Fibroblast of mammary gland (primary cell): ENCODE measurements at places on chromosomes 12 and 14.

DNA sequence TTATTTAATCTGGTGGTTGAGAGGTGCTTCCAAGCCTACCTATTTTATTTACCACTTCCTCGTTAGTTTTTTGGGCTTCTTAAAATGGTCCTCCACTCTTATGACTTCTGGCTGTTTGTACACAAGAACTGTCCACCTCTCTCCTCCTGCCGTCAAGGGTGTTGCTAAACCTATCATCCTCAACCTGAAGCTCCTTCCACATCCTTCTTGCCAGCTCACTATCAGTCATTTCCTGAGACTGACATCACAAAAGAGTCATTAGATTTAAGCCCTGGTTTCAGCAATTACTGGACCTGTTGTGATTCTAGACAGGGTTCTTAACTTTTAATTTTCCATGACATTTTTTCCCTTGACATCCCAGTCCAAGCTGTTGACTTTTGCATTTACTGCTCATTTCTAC, 91.9 kb downstream of the BICD1 start:
- DNase-seq: peak; percentile 73

GRCh38 chr14:105857220-105857825, 330.9 kb downstream of the TMEM121 start:
- no peak for DNase-seq

GRCh38 chr14:33776871-33777270, 174.0 kb downstream of the EGLN3 start:
- no peak for DNase-seq

DNA sequence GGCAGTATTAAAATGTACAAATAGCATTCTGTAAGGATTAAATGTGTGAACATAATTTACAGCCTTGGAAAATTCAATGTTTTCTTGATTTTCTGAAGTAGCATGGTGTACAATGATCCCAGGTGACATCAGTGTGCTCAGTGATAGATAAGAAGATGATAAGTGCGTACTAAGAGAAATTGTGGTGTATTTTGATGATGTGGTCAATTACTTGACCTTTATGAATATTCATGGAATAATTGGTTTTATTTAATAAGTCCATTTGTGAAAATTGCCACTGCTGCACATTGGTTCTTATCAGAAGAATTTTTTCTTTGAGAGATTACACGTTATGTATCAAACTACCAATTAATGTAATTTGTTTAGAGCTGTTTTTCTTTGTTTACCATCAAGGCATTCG, 128.8 kb downstream of the FOXG1 start:
- DNase-seq: no peak

DNA sequence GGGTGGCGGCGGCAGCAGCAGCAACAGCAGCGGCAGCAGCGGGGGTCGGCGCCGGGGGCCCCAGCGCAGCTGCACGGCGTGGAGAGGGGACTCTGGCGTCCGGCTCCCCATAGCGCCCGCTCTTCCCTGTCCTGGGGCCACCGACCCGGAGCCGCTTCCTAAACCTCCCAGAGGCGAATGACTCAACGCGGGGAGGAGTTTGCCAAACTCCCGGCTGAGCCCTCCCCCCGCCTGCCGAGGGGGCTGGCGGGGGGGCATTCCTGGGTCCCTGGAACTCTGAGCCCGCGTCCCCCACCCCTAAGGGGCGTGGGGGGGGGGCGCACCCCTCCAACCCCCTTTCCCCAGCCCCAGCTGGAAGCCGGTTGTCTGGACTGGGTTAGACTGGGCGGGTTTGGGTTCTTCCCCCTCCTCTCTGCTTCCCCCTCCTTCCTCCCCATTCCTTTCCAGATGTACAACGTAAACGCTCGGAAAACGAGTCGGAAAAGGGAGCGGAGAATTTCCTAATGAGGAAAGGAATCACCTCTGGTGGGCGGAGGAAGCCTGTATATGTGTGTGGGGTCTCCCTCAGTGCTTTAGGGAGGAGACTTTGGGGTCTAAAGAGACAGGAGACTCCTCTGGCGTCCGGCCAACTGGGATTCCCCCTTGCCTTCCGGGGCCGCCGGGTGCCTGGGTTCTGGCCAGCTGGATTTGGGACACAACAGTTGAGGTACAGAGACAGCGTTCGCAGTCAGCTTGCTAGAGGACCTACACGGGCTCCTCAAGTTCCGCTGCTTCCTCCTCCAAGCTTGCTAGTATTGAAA, at the start of gene ITGA5:
ITGA5 (minus strand) TSS at position 179 of the 800 bp plus-strand sequence; CDS start at position 111, 68 bp downstream.
- peak; percentile 77 for DNase-seq

DNA sequence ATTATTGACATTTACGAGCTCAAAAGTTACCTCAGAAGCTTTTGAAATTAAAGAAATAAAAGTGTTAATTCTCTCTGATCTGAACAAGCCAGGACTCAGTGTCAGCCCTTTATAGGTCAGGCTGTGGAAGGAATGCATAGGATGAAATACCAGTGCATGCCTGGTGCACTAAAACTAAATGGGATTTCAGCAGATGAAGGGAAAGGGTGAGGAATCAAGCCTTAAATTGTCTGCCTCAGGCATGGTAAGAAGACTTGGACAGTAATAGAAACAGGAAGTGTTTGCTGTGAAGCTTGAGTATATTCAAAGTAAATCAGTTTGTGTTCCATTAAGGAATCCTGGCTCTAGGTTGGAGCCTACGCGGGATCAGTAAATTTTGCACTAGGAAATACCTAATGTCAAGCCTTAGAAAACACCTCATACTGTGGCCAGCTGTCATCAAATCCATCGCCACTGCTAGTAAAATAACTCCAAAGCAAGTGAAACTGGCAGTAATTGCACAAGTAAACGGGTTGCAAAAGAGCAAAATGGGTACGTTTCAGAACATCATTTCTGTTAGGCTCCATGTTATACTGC, 76.3 kb downstream of the PDE3A start:
- DNase-seq: no peak

DNA sequence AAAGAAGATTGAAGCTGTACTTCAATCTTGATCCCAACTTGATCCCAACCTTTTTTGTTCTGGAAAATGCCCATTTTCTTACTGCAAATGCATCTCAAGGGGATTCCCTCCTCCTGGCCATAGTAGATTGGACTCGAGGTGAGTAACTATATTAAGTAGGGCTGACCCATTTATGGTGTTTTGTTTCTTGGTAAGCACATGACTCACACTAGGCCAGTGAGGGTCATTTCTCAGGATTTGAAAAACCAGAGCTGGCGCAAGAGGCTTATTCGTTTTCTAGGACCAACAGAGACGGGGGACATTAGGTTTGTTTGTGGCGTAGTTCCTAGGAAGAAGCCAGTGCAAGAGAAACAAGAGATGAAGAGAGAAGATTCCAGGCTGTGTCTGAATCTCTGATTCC, 51.4 kb downstream of the MRPL42 start:
- DNase-seq: peak; percentile 81

DNA sequence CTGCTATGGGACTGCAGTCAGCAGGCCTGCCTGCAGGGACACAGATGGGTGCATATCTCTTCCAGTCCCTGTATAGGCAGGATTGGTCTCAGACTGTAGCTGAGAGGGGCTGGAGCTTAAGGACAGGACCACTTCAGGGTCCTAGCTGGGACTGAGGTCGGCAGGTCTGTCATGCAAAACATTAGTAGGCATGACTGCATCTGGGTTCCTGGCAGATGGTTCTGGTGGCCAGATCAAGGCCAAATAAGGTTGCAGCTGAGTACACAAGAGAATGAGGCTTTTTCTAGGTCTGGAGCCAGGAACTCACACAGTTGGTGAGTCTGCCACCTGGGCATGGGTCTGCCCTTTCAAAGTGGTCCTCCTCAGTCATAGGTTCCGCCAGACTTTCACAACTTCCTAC, 155.8 kb downstream of the TPH2 start:
- DNase-seq: no peak

- DNase-seq: no peak
Measured at GRCh38 chr12:116878567-116879508, 2.4 kb downstream of the HRK start.

DNA sequence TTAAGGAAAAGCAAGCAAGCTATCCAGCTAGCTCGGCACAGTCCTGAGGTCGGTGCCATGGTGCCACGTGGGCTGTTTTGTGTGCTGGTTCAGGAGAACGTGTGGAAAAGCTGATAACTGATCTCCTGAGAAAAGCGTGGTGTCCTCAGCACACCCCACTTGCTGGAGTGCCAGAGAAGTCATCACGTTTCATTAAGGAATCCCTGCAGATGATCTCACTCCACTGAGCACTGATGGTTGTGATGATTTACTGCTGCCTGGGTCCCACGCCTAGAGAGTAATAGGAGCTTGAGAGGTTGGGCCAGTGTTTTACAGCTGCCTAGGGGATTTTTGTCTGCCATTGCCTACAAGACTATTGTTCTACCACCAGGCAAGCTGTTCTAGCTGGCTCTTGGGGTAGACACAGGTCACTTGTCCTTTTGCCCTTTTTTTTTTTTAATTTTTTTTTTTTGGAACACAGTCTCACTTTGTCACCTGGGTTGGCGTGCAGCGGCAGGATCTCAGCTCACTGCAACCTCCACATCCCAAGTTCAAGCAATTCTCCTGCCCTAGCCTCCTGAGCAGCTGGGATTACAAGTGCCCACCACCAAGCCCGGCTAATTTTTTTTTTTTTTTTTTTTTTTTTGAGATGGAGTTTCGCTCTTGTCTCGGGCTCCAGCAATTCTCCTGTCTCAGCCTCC, 42.3 kb upstream of the EVL start:
- peak; percentile 96 for DNase-seq

- peak; percentile 54 for DNase-seq
Measured at GRCh38 chr12:29176941-29177340, 27.9 kb downstream of the FAR2 start.

DNA sequence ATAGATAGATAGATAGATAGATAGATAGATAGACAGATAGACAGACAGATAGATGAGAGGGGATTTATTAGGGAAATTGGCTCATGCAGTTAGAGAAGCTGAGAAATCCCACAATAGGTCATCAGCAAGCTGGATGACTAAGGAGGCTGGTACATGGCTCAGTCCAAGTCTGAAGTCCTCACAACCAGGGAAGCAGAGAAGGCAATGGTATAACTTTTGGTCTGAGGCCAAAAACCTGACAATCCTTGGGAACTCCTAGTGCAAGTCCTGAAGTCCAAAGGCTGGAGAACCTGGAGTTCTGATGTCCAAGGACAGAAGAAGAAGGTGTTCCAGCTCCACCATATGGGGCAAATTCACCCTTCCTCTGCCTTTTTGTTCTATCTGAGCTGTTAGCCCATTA, 517.6 kb upstream of the ATP2B1 start:
- DNase-seq: no peak

DNA sequence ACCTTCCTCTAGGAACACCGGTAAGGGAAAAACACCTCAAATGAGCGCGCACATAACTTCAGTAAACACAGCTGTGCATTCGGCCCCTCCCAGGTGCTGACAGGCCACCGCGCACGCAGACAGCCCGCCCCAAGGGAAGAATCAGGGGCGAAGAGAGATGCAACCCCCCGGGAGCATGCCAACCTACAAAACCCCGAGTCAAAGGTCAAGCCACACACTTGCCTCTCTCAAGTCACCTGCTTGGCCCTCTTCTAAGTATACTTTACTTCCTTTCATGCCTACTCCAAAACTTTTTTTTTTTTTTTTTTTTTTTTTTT, 2.3 kb upstream of the CYP46A1 start:
- no peak for DNase-seq

GRCh38 chr14:91925001-91925726, 22.3 kb downstream of the FBLN5 start:
- DNase-seq: peak; percentile 54

DNA sequence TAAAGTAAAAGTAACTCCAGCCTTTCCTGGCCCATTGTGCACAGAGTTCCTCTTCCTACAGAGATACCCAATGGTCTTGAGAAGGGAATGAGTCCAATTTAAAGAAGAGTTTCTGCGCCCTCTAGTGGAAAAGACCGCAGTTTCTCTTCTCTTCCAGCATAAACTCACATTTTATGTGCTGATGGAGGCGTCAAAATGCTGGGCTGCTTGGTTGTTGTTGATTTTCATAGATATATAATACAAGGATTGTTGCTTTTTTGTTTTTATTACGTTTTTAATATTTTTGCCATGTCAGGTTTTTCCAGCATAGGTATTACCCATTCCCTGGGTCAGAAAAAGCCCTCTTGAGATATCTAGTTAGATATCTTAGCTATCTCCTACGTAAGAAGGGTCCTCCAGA, 356.9 kb upstream of the STXBP6 start:
- DNase-seq: peak; percentile 52

GRCh38 chr14:80388980-80389711, 177.8 kb upstream of the DIO2 start:
- DNase-seq: peak; percentile 74

- DNase-seq: peak; percentile 14
Measured at GRCh38 chr12:102824218-102824835, 92.7 kb downstream of the PAH start.

DNA sequence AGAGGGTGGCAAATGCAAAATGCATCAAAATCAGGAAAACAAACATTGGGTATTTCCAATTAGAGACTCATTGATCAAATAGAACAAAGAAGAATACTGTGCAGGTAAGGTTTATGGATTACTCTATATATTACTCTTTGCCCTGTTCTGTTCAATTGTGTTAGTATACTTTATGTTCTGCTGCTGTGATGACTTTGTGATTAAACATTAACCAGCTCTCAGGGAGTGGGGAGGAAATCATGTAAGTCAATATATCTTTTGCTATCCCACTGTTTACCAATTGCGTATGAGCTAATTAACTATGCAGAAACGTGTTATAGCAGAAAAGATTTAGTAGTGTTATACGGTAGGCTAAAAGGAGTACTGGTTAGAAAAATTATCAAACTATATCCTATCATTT, 129.4 kb downstream of the PDE3A start:
- DNase-seq: no peak

DNA sequence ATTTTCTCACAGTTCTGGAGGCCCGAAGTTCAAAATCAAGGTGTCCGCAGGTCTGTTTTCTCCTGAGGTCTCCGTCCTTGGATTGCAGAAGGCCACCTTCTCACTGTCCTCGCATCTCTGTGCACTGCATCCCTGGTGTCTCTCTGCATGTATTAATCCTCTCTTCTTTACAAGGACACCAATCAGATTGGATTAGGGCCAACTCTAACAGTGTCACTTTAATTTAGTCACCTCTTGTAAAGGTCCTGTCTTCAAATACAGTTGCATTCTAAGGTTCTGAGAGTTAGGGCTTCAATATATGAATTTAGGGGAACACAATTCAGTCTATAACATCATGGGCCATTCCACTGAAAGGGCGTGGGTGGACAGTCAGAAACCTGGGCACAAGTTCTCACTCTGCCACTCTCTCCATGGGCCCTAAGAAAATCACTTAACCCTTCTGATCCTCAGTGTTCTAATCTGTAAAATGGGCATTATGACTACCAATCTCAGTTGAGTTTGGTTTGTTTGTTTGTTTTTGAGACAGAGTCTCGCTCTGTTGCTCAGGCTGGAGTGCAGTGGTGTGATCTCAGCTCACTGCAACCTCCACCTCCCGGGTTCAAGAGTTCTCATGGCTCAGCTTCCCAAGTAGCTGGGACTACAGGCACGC, 41.6 kb upstream of the FGD4 start:
- DNase-seq: no peak
